ENCODE measurements at places on chromosomes 2 and 18.

GRCh38 chr2:239897596-239898235, 127.4 kb downstream of the NDUFA10 start:
- no peak for DNase-seq

- DNase-seq: no peak
Measured at GRCh38 chr2:16115881-16116830, 175.8 kb downstream of the MYCN start.

- DNase-seq: no peak
Measured at GRCh38 chr2:98114643-98115330, 27.8 kb downstream of the VWA3B start.

DNA sequence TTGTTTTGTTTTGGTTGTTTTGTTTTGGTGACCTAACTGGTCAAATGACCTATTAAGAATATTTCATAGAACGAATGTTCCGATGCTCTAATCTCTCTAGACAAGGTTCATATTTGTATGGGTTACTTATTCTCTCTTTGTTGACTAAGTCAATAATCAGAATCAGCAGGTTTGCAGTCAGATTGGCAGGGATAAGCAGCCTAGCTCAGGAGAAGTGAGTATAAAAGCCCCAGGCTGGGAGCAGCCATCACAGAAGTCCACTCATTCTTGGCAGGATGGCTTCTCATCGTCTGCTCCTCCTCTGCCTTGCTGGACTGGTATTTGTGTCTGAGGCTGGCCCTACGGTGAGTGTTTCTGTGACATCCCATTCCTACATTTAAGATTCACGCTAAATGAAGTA, at the start of gene TTR:
TSS of gene TTR (plus strand) at position 250 of the 400 bp plus-strand sequence. CDS start at position 276, 26 bp downstream.
- no peak for DNase-seq

GRCh38 chr2:166147883-166148282, 20.1 kb upstream of the SCN1A start:
- DNase-seq: no peak

- DNase-seq: no peak
Measured at GRCh38 chr2:9631553-9631819, 689 bp upstream of the YWHAQ start.

DNA sequence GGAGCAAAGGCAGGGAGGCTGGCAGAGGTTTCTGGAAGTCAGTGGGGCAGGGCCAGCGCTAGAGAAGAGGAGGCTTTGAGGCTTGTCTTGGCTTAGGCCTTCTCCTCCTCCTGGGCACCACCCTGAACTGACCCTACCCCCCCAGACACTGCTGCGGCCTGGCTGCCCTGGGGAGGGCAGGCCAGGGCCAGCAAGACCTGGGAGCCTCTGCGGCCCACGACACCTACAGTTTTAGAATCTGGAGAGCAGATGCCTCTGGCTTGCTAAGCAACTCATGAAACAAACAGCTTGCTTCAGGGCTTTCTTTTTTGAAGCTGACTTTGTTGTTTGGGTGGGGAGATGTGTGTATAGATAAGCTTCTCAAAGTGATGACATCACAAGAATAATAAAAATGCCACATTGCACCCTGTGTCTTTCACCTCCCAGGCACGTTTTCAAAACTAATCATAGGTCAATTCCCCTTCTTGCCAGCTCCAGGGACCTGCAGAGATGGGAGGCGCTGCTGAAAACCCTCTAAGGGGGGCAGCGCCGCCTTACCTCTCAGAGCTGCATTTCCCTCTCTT, 46.2 kb upstream of the SMAD7 start:
- DNase-seq: no peak

DNA sequence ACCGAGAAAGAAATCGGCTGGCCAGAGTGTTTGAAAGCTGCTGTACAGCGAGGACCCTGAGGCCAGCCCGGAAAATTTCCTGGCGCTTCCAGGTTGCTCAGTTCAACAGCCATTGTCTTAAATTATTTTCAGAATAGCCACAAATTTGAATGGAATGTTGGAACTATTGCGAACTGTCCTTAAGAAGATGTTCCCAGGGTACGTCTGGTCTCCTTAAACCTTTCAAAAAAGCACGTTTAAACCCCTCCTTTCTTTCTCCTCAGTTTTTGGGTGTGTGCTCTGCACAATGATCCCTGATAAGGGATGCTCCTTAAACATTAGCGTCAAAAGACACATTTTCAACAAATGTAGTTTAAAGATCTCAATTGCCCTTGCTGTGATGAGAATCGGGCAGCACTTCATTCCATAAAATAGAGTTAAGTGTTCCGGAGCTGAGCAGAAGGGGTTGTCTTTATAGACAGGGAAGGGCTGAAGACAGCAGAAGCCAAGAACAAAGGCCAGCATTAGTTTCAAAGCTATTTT, 14.5 kb upstream of the LPIN2 start:
- DNase-seq: no peak

DNA sequence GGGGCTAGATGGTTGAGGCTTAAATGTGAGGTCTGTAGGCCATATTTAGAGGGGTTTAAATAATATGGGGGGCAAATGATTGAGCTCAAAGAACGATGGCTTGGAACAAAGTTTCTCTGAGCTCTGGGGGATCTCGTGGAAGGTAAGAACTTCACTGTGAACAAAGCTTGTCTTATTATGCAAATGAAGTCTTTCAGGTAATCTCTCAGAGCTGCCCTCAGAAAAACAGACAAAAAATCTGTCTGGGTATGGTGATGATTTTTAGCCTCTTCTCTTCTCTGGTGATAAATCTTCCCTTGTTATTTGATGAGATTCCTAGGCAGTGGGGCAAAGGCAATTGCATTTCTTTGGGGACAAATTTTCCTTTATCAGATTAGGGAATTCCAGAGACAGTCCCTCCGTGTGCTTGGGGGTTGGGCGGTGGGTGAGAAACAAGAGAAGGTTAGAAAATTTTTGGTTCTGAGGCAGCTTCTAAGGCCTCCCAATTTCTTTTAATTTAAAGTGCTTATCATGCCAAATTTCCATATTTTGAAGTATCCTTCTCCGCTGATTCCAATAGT, 760.4 kb downstream of the TSN start:
- DNase-seq: no peak

- no peak for DNase-seq
Measured at GRCh38 chr2:205936446-205936845, 149.5 kb downstream of the INO80D start.

GRCh38 chr2:45119038-45119437, 109.8 kb upstream of the SIX2 start:
- DNase-seq: no peak

- DNase-seq: no peak
Measured at GRCh38 chr18:57352271-57352701, at the start of gene ST8SIA3. ST8SIA3 (plus strand) TSS chr18:57352557; CDS start chr18:57352847, 290 bp downstream.

DNA sequence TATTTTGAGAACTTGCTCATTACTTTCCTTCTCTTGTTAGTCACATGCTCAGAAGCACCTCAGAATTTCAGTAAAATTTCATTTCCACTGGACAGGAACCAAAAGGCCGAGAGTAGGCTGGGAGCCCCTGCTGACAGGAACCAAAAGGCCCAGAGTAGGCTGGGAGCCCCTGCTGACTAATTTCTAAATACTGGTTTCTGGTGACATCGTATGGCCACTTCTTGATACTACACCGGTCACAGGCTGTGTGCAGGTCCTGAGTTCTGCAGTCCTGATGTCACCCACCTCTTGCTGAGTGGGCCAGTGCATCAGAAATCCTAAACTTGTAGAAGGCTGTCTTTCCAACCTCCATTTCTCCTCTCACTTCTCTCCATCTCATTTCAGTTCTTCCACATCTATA, 17.7 kb upstream of the EN1 start:
- peak; percentile 3 for DNase-seq

GRCh38 chr2:24824966-24825882, 32.0 kb downstream of the CENPO start:
- peak; percentile 1 for DNase-seq

DNA sequence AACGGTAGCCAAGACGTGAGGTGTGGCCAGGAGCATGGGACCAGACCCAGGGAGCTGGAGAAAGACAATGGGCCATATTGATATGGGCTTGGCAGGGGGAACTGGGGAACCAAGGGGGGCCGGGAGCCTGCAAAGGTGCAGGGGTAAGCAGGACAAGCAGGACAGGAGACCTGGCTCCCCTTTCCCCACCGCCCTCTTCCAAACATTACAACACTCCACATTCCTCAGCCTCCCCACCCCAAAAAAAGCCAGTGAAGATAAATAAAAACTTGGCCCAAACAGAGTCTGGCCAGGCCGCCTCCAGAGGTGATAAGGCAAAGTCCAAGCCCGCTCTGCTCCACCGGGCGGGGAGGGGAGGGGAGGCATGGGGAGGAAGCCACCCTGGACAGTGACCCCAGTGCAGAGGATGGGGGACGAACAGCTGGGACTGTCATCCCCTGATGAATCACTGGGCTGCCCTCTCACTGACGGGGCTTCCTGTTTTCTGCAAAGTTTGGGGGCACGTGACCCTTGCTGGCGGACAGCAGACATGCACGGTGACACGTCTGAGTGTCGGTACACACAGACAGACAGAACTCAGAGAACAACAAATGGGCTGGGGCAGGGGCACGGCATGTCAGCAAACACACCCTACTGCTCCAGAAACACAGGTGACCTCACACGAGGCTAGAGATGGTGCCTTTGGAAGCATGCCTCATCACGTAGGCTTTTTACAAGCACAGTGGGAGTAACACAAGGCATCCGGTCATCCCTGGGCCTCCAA, 100.2 kb downstream of the TNS1 start:
- no peak for DNase-seq

GRCh38 chr18:78980777-78981380, 1.3 kb downstream of the SALL3 start:
- DNase-seq: no peak

DNA sequence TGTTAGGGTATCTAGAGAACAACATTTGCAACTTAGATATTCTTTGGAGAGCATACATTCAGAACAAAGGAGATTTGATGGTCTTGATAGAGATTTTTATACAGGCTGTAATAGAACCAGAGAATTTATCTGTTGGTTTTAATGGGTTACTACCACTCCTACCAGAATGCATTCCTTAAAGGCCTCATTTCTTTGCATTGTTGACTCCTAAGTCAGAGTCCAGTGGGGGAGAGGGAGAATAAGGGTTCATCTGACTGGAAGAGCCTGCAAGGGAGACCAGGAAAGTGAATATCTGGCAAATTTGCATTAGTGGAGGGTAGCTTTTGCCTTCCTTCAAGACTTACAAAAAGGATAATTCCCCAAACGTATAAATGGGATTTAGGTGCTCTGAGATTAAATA, 29.7 kb downstream of the AGPS start:
- no peak for DNase-seq

DNA sequence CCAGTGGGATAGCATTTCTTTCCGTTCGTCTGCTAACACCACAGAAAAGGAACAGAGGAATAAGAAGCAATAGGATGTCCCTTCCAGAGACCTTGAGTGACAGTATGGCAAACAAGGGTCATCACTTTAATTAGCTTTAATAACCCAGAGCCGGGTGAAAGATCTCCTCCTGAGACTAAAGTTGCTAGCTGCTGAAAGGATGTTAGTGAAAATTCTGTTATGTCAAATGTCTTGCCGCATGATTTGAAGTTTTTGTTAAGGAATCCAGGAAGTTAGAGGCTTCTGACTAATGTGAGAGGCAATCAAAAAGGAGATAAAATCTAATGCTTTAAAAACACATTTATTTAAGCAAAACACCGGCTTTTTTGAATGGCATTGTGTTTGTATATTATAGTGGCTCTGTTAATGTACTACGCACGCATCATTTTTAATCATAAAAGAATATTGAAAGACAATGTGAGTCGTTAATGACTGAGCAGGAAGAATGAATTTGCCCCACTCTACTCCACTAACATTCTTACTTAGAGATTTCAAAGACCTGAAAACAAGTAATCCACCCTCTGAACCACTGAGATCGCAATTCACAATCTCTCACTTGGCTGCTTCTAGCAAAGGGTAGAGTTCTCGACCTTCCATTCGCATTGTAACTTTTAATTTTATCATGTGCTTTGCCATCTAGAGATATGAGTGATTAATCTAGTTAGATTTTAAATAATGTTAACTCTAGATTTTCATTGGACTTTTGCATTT, 536.6 kb downstream of the LRRTM4 start:
- DNase-seq: no peak

DNA sequence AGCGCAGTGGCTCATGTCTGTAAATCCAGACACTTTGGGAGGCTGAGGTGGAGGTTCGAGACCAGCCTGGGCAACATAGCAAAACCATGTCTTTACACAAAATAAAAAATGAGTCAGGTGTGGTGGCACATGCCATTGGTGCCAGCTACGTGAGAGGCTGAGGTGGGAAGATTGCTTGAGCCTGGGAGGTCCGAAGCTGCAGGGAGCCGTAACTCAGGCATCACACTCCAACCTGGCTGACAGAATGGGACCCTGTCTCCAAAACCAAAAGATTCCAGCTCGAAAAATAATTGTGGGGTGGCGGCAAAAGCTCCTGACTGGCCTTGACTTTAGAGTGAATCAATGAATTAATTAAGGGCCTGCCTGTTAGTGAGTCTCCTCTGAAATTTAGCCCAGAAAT, 1.2 kb upstream of the ALPP start:
- no peak for DNase-seq

DNA sequence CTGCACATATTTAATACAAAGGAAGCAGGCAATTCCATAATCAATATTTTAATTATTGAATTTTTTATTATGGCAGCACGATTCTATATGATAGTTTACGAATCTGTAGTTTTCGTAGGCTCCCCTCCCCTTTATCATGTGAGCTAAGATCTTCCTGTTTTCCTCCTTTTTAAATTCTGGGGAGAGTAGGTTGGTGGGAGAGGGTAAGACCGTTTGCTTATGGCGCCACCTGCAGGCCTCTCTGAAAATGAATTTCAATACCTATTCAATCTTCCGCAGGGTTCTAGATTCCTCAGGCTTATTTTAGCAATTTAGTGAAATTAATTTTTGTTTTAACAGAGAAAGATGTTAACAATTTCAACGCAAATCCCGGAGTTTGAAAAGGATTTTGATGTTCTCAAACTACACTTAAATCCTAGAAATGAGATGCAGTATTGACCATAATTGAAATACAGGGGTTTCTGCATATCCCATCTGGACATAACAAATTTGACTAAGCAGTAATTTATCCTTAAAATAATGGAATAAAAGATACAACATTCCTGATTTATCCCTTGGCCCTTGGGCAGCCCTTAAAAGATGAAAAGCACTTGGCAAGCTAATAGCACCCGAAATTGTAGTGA, 12.8 kb upstream of the GBX2 start:
- DNase-seq: peak; percentile 53

DNA sequence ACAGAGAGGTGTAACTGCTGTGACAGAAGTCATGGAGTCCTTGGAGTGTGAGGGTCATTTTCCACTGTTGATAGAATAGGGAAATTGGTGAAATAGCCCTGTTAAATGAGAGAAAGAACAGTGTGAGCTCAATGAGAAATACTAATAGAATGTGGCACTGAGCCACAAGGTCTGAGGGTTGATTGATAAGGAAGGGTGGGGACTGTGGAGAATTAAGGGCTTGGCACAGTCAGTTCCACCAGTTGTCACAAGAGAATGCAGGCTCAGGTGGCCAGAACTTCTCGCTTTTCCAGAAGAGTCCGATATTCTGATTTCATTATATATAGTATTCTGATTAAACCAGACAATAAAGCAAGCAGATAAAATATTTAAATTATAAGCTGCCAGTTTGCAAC, 9.1 kb upstream of the IL1RN start:
- DNase-seq: no peak

- no peak for DNase-seq
Measured at GRCh38 chr2:150484461-150485021, 2.9 kb downstream of the RND3 start.

- DNase-seq: no peak
Measured at GRCh38 chr2:237213315-237214022, 127.8 kb downstream of the COPS8 start.
